ENCODE measurements at places on chromosomes 13 and 19.
A peak's percentile ranks its signal among the peaks of the same experiment; 100 is the strongest.

DNA sequence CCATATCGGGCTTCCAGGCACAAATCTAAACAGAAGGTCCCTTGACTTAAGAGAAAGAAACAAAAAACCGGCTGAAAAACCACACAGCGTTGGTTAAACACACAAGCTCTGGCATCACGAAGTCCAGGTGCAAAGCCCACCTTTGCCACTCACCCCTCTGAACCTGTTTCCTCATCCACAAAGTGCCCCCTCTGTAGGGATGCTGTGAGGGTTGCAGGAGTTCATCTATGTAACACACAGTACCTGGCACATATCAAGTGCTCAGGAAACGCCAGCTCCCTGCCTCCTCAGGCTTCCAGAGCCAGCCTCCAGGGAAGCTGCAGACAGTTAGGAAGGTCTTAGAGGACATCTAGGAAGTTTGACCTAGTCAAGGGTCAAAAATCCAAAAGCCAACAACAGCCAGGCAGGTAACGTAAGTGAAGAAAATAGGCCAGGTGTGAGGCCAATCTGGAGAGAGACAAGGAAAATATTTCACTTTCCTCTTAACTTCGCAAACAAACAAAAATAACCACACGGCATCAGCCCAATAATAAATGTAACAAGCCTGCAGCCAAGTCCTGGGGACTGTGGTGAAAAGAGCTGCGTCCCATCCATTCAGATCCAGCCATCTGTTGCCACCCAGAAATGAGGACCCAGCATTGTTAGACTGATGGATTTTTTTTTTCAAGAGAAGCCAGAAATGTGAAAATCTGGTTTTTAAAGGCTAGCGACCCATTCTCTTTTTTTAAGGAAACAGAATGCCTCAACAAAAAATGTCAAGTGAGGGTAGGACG, 10.0 kb downstream of the KDELR1 start:
- DNase-seq: no peak

GRCh38 chr19:47391510-47392223, 27.7 kb downstream of the MEIS3 start:
- peak; percentile 80 for DNase-seq

DNA sequence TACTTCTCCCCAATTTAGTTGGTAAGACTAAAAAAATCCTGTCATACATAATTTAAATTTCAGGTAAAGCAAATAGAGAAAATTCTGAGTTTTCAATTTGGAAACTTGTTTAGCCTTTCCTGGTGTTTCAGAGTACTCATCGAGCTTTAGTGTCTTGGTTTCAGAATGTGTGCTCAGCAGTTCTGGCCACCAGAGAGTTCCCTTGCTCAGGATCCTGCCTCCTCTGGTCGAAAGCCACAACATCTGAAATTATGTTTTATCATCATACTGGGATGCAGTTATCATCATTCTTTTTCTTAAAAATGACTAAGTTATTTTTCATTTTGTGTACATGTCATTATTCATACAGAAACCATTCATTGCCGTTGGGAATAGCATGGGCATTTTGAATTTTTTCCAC, 263.2 kb upstream of the SPRY2 start:
- DNase-seq: no peak

DNA sequence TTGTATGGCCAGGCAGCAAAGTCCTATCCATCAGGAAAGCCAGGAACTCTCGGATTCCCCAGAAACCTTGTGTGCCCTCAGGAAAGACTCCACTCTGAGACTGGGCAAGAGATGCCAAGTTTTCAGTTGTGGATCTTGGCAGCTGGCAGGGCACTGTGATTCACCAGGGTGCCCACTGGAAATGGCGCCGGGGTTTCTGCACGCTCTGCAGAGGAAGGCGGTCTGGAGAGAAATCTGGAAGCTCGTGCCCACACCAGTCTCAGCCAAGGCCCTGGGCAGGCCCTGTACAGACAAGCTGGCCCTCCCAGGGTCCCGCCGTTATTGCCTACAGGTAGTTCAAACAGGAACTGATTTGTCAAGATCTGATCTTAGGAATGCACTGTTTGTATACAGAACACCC, 4.9 kb downstream of the NAPA start:
- DNase-seq: no peak

DNA sequence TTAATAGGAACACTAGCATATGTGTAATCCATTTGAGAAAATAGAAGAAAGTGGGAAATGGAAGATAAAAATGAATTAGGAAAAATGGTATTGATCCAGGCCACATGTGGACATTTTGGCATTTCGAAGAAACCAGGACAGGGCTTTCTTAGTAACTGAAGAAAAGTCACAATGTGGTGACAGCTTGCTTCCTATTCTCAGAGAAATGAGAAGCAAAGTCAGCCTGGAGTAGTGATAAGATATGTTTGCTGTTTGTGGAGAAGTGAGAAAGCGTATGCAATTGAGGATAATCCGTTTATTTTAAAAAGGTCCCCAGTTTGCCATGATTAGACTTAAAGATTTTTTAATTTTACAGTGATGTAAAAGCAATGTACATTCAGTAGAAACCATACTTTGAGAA, 127.9 kb downstream of the SLITRK6 start:
- no peak for DNase-seq

DNA sequence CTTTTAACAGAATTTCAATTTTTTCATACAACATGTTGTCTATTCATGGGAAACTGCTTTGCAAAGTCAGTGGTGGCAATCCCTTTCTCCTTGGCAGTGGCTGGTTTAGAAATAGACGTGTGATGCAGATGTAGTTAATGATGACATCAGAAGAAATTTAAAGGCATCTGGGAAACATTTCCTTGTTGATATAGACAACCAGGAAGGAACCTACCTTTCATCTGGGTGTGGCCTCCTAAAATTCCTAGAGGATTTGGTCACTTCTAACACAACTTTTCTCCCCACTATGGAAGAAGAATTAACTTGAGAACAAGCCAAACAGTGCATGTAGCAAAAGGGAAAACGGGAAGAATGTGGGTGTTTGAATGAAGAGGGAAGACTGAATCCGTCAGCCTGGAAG, 102.8 kb downstream of the EFNB2 start:
- no peak for DNase-seq

- DNase-seq: no peak
Observed at GRCh38 chr19:50383001-50383851, 921 bp upstream of the POLD1 start.

GRCh38 chr13:106109391-106109791, 426.1 kb downstream of the EFNB2 start:
- DNase-seq: no peak

DNA sequence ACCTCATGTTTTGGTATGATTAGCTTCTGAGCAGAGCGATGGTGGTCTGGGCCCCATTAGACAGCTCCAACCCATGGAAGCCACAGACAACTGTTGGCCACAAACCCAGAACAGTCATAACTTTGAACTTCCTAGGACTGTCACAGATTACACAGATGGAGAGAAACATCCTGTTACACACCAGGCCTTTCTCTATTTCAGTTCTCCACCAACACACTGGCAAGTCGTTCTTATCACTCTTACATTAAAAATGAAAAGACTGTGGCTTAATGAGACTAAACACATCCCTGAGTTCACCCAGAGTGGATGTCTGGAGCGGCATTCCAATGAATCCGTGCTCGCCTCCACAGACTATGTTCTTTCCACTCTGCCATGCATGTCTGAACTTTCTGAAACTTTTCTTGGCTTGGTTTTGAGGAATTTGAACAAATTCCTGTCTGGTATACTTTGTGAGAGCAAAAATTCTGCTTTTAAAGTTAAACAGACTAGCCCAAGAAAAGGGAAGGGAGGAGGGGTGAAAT, 109.1 kb downstream of the NALCN start:
- no peak for DNase-seq

DNA sequence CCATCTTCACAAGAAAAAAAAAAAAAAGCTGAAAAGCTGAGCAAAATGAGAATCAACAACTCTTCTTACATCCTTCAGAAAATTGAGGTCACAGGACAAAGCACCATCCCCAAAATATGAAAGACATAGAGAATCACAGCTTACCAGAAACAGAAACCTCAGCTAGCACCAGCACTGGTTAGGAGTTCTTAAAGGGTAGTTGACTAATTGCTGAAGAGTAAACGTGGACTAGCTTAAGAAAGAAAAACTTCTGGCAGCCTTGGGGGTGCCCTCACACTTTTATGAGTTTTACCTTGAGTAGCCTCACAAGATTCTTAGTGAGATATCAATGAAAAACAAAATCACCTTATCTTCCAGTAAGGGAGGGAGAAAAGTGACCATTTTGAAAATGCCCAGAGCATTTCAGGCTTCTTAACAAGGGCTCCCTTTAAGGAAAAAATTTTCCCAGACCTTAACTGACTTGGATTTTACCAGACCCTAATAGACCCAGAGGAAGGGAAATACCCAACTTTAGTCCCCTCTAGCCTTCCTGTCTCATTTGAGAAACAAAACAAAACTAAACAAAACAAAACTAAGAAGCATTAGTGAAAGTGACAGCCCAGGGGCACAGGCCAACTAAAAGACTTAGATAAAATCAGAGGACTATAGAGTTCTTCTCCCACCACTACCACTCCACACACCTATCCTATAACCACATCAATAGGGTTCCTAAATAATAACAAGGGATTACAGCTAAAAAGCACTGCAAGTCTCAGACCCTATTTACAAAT, 888.6 kb downstream of the DIAPH3 start:
- no peak for DNase-seq

- peak; percentile 54 for DNase-seq
Observed at GRCh38 chr13:98741741-98742435, 10.6 kb downstream of the SLC15A1 start.

GRCh38 chr13:98517576-98518310, 59.2 kb downstream of the STK24 start:
- DNase-seq: peak; percentile 41

DNA sequence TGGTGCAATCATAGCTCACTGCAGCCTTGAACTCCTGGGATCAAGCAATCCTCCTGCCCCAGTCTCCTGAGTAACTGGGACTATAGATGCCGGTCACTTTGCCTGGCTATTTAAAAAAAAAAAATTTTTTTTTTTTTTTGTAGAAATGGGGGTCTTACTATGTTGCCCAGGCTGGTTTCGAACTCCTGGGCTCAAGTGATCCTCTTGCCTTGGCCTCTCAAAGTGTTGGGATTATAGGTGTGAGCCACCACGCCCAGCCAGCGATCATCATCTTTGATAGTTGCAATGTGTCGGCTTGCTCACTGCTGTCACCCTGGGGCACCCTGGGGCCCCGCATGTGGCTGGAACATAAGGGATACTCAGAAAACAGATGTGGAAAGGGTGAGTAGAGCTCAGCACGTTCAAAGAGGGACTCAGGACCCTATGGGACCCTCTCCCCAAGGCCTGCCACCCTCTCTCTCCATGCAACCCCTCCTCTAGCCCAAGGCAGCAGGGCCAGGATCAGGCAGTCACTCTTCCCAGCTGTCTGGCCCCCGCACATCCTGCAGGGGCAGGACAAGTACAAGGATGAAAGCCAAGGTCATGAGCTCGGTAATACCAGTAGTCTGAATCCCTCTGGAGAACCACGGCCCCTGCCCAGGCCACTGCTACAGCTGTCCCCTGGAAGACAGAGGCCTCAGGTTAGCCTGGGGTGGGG, 6.5 kb upstream of the CCL25 start:
- DNase-seq: no peak

Measured in ascending aorta (tissue), 2 donors.